ENCODE measurements at places on chromosomes 2 and 18.

DNA sequence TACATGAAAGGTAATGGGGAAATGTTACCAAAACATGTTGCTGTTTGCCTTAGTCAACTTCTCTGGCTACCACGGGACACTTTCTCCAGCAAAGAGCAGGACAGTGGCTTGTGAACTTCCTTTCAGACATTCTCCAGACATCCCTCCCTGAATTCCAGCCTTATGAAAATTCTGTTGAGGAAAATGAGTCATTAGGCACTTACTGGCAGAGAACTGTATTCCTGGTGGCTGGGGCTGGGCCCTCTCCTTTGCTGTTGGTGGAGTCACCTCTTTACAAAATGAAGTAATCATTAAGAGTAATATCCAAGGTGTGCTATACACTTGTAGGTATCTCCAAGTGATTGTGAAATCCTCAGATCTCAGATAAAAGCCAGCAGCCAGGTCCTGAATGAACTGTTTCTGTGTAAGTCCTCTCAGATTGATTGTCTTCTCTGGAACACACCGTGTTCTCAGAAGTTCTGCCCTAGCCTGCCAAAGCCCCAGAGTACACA is 1.3 kb upstream of the FAP start:
- DNase-seq = no peak

- DNase-seq = no peak
Measured at GRCh38 chr2:150028322-150028721, 440.7 kb upstream of the MMADHC start.

- DNase-seq = no peak
Measured at GRCh38 chr2:52312486-52312885, 1280.6 kb upstream of the NRXN1 start.

DNA sequence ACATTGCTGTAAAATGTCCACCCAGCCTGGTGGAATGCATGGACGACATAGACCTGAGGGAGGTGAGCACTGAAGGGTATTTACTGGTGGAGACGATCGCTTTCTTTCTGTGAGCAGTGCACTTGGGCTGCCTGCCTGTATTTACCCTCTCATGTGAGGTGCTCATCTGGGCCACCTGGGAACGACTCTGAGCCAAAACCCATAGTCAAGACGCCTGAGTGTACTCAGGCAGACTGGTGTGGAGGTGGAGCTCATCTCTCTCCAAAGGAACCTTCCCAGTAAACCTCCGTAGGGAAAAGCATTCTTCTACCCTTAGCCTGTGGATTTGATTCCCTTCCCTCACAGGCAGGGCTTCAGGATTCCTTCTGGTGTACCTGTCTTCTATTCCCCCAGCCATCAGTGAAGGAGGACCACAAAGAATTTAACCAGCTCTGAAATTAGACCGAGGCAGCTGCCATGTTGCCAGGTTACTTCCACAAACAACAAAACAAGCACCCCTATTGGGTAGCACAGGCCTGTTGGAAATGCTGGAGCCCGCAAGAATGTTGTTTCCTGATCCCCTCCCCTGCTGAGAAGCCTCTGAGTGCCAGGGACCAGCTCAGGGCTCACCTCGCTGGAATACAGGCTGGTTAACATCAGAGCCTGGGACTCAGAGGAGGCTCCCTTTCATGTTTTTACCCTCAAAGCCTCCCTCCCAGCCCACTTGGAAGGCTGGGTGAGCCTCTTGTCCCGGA is 47.5 kb upstream of the TXNDC2 start:
- no peak for DNase-seq

- no peak for DNase-seq
Measured at GRCh38 chr2:190526105-190526750, 8.3 kb downstream of the NEMP2 start.

- no peak for DNase-seq
Measured at GRCh38 chr18:45166341-45166835, 448.9 kb upstream of the SLC14A2 start.

- DNase-seq = peak; percentile 39
Measured at GRCh38 chr2:174546519-174547506, 50.8 kb downstream of the WIPF1 start.

DNA sequence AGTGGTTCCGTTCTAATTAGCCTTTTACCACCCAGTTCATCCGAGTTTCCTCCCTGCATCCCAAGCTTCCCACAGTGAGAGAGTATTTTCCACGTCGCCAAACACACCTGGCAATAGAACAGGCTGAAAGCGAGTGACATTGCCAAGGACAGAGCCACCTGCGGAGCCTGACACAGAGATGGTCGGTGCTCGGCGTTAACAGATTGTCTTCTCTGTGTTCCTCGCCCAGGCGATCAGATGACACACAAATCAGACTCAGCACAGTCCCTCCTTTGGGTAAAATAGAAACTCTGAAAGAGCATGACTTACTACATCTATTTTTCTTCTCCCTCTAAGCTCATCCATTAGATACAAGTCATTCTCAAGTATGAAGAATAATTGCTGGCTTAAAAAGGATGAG is 107.7 kb downstream of the CD226 start:
- DNase-seq = no peak

GRCh38 chr2:160993654-160994061 is 166.6 kb upstream of the TANK start:
- no peak for DNase-seq

DNA sequence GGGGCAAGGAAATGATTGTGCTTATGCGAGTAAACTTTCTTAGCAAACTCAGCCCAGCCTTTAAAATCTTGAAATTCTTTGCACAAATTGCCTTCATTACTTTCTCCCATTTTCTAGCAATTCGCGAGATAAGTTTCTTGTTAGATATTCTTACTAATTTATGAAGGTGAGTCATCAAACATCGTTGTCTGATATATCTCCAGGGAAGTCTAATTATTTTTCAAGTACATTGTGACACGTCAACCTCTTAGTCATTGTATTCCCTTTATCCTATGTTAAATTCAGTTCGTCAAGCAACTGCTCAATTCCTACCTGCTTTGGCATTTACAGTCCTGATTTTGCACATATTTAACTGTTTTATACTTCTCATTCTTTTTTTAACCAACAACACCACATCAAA is 854.5 kb upstream of the CRIM1 start:
- DNase-seq = no peak

DNA sequence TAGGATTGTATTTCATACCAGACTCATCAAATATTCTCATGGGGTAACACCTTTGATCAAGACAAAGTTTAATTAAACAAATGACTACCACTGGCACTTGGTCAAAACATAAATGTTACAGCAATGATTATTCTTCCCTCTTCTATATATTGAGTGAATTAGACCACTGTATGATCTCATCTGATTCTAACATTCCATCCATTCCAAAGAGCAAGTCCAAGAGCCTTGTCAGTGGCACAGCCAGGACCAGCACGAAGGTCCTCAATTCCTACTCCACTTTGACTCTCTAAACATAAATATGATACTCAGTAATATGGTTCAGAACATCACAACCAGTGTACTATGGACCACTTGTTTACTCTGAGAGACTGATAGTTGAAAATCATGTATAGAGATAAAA is 86.4 kb downstream of the AP1S3 start:
- no peak for DNase-seq

- no peak for DNase-seq
Measured at GRCh38 chr2:138654146-138654545, 126.0 kb downstream of the NXPH2 start.

GRCh38 chr2:173797586-173798263 is 167.4 kb downstream of the SP3 start:
- DNase-seq = no peak

DNA sequence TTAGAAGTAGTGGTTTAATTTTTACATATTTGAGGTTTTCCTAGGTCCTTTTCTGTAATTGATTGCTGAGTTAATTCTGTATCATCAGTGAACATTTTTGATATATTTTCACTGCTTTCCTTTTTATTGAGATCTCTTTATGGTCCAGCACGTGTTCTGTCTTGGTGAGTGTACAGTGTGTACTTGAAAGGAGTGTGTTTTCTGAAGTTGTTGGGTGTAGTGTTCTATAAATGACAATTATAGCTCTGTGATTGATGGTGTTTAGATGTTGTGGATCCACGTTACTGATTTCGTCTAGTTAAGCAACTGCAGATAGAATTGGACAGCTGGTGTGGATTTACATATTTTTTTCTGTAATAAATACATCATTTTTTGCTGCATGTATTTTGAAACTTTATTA is 32.7 kb downstream of the AGFG1 start:
- DNase-seq = no peak

GRCh38 chr2:96320728-96321622 is 4.1 kb upstream of the ITPRIPL1 start:
- DNase-seq = no peak

- DNase-seq = no peak
Measured at GRCh38 chr2:54556621-54557121, 100.5 kb downstream of the SPTBN1 start.

DNA sequence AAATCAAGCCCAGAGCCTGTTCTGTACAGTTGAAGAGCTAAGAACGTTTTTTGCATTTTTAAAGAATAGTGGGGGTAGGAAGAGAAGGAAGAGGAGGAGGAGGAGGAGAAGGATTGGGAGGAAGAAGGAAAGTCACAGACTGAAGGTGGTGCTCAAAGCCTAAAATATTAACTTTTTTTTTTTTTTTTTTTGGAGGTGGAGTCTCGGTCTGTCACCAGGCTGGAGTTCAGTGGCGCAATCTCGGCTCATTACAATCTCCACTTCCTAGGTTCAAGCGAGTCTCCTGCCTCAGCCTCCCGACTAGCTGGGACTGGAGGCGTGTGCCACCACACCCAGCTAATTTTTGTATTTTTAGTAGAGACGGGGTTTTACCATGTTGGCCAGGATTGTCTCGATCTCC is 18.3 kb upstream of the KLHL29 start:
- DNase-seq = no peak

DNA sequence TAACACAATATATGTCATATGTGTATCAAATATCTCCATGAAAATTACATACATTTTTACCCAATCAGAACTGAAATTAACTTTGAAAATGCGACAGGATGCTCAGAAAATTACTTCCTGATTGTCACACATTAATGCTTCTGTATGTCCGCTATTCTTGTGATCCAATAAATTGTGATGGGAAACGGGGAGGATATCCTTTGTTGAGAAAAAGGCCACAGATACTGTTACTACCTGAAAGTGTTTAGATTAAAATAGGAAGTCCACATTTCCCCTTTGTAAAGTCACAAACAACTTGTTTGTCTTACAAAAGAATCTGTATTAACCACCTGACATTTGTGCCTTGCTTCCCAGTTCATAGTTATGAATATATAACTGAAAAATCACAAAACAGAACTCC is 62.9 kb downstream of the NOL10 start:
- DNase-seq = no peak

GRCh38 chr2:35946478-35946877 is 409.1 kb upstream of the CRIM1 start:
- DNase-seq = no peak

- no peak for DNase-seq
Measured at GRCh38 chr18:39389800-39390379, 1824.3 kb upstream of the CELF4 start.

GRCh38 chr2:190190507-190191162 is 128.1 kb upstream of the MSTN start:
- no peak for DNase-seq

GRCh38 chr18:11247381-11247970 is 98.1 kb upstream of the PIEZO2 start:
- DNase-seq = no peak

GRCh38 chr18:10459587-10459986 is 5.2 kb downstream of the APCDD1 start:
- DNase-seq = no peak

DNA sequence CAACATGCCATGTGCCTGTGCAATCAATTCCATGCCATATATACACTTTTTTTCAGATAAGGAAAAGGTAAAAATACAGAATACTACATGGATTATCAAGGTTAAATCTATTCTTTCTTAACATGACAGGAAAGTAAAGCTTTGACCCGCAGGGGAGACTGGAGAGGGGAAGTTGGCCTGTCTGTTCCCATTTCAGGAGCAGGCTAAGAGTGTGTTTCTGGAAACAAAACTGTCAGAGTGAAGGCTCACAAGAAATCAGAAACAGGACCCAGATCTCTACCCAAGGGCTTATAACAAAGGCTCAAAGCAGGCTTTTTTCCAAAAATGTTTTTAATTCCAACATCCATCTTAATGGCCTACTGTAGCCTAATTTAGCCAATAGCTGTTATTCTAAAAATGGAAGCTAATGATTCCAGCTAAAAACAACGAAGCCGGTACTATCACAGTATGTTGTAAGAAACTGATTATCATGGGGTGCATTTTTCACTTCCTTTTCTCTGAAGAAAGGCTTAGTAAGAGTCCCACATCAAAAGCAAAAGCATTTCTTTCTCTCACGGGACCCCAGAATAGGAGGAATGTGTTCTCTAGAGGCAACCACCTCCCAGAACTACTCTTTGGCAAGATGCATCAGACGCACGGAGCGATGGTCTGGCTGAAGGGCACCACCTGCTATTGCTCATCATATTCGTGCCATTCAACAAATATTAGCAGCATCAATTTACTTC is 41.4 kb downstream of the FECH start:
- DNase-seq = no peak

DNA sequence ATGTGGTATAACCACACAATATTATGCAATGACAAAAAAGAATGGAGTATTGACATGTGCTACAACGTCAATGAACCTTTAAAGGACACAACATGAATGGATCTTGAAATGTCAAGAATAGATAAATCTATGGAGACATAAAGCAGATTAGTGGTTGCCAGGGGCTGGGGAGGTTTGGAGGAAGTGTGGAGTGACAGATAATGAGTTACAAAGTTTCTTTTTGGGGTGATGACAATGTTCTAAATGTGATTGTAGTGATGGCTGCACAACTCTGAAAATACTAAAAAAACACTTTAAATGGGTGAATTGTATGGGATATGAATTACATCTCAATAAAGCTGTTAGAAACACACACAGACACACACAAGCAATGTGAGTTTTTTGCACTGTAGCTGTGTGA is 37.4 kb upstream of the C1D start:
- no peak for DNase-seq

DNA sequence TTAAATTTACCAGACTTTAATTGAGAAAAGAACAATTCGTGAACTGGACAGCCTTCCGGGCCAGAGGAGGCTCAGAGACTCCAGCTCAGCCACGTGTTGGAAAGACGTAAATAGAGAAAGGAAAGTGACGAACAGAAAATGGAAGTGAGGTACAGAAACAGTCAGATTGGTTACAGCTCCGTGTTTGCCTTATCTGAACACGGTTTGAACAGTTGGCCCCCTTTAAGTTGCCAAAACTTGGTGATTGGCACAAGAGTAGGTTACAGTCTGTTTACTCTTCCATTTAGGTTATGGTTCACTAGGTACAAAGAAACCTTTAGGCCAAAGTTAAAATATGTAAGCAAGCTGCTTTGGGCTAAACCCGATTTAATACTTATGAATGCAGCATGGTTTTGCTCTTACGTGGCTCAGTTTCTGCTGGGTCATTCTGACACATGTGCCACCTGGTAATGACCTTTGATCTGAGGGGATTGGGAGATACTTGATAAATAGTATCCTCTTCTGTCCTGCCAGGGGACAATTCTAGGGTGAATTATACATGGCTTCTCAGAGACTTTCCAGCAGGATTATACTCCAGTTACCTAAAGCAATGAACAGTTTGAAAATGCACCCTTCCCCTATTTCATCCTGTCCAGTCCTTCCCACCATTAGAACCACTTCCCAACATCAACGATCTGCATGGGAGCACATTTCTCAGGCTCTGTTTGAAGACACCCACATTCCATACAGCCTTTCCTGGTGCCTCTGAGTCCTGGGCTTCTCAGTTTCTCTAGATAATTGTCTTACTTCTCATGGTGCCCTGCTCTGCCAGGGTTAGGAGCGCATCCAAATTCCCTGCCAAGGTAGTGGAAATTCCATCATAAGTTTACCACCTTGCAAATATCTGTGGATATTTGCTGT is 65.1 kb upstream of the TGIF1 start:
- no peak for DNase-seq

GRCh38 chr2:18834341-18834740 is 245.0 kb upstream of the NT5C1B start:
- no peak for DNase-seq

All from CD8-positive, alpha-beta memory T cell (primary cell).